Forelimb muscle (tissue), 1 donor: ENCODE measurements at places on chromosomes 3 and 15.
A peak's percentile ranks its signal among the peaks of the same experiment; 100 is the strongest.

GRCh38 chr3:99319450-99319849 lies 318.9 kb upstream of the COL8A1 start:
- DNase-seq: no peak

DNA sequence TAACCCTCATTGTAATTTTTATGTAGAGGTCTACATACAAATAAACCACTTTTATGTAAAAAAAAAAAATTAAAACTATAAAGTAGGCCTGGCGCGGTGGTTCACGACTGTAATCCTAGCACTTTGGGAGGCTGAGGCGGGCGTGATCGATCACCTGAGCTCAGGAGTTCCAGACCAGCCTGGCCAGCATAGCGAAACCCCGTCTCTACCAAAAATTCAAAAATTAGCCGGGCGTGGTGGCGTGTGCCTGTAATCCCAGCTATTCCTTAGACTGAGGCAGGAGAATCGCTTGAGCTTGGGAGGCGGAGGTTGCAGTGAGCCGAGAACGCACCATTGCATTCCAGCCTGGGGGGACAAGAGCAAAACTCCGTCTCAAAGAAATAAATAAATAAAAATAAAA lies 766 bp upstream of the SLC12A6 start:
- DNase-seq: no peak

DNA sequence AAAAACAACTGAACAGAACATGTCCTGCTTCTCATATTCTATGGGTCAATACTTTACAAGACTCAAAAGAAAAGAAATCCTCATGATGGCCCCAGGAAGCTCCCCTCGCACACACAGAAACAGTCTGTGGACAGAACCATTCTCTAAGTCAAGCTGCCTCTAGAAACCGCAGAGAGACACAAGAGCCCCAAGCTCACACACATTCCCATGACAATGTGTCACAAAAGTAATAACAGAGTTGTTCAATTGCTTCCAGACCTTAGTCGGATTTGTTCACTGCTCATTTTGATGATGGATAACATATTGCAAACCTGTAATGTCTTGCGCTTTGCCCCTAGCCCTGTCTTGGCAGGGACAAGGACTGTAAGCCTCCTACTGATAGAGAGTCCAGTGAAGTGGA lies 60.9 kb downstream of the UMPS start:
- DNase-seq: no peak

DNA sequence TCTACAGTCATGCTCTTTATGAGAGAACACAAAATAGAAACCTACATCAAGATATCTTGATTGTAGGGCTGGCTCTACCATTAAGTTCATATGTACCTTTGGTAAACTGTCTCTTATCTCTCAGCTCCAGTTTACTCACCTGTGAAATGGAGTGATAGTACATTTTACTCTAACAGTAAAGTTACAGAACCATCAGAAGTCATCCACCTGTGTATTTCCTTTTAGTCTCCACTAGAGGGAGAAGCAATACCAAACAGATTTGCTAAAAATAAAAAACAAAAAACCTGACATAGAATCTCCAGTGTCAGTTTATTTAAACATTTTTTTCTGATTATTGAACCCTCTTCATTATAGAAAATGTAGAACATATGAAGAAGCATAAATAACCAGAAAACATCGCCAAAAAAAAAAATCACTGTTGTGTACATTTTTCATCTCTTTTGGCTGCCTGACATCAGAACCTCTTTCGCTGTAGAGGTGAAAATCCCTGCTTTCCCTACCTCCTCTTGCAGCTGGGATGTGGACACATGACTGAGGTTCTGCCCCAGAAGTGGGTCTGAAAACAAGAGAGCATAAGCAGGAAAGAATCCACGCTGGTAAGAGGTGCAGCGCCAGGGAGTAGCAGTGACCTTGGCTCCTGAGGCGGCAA lies 48.7 kb upstream of the WDR72 start:
- DNase-seq: peak; percentile 25

DNA sequence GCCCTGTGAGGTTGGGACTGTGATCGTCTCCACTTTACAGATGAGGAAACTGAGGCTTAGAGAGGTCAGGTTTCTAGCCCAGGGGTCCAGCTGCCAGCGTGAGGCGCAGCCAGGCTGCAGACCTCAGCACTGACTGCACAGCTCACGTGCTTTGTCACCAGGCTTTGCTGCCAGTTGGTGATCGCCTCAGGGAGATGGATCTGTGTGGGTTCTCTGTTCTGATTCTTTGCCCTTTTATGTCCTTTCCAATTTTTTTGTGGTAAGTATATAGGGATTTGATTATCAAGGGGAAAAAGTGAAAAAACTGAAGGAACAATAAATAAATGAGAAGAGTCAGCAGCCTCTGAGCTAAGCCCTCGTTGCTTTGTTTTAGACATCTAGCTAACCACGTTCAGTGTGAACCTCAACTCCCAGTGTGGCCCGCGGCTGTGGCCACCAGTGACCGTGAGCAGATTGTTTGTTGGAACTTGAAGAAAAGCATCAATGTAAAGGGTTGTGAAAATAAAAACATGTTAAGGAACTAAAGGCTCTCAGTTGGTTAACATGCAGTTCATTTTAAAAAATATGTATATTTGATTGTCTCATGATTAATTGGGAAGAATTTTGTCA lies 117.6 kb downstream of the PDE8A start:
- DNase-seq: no peak

DNA sequence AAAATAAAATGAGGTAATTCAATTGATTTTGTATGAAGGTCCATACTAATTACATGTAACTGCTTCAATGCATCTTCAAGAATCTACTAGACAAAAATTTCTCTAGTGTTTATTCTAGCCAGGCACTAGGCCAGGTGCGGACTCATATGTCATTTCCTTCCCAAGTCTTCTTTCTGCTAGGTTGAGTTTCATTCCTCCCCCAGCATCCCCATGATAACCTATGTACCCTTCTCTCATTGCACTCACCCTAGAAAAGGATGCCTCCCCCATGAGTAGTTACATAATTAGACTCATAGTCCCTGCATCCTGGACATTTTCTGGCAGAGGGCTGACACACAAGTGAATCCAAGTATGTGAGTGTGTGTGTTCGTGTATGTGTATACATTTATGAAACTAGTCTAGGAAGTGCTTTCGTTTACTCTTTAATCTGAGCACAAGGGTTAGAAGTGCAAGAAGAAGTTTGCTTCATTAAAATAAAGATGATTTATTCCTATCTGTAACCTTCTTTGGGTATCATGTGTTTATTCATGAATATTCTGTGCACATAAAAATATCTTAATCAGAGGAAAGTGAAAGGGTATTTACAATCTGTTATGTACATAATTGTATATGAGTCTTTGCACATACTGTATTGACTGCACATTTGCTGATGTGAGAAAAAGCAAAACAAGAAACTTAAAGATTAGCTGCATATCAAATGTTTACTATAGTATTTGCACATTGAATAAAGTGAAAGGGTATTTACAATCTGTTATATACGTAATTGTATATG lies 585.6 kb upstream of the ZNF717 start:
- DNase-seq: no peak
